ENCODE measurements at places on chromosomes 6 and 20. TPM values are rescaled to one million over a fixed set of nuclear protein-coding genes. Genes with fewer than 3 reads are reported as not detected.
A peak's percentile ranks its signal among the peaks of the same experiment; 100 is the strongest.

- DNase-seq: no peak
- H3K36me3 ChIP-seq: no peaks in the 10 kb centered on the region
- H3K27me3 ChIP-seq: no peaks in the 10 kb centered on the region
- no peak overlapping the region for H3K27ac ChIP-seq
- no peaks in the 10 kb centered on the region for H3K4me1 ChIP-seq
- no peak overlapping the region for H3K4me3 ChIP-seq
Measured at GRCh38 chr6:54586251-54586650, 260.3 kb upstream of the FAM83B start.

- H3K36me3 ChIP-seq: no peaks in the 10 kb centered on the region
- H3K4me3 ChIP-seq: peak overlapping the region; percentile 24
- no peak overlapping the region for H3K27ac ChIP-seq
- DNase-seq: no peak
- H3K4me1 ChIP-seq: peaks cover 26% of the 10 kb centered on the region
Measured at GRCh38 chr6:151324488-151324825, 66.9 kb downstream of the ZBTB2 start.

DNA sequence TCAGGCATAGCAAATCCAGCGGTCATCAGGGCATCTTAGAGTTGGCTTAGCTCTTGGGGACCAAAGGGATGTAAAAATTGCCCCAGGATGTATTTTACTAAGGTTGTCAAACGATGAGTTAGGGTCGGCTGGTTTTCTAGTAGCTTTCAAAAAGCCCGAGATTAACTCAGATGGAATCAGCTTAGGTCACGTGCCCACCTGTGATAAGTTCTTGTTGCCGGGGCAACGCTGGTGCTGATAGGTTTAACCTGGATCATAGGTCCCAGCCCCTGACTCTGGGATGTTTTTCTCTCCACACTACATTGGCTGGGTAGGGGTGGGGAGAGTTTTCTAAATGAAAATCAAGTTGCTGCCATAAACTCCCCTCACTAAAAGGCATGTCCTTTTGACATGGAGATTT, 257.3 kb upstream of the SULF2 start:
- H3K36me3 ChIP-seq: no peaks in the 10 kb centered on the region
- H3K27me3 ChIP-seq: peaks cover 3% of the 10 kb centered on the region
- DNase-seq: no peak
- no peak overlapping the region for H3K4me3 ChIP-seq
- no peak overlapping the region for H3K27ac ChIP-seq

SSTR4 gene
- total RNA-seq: not detected

DNA sequence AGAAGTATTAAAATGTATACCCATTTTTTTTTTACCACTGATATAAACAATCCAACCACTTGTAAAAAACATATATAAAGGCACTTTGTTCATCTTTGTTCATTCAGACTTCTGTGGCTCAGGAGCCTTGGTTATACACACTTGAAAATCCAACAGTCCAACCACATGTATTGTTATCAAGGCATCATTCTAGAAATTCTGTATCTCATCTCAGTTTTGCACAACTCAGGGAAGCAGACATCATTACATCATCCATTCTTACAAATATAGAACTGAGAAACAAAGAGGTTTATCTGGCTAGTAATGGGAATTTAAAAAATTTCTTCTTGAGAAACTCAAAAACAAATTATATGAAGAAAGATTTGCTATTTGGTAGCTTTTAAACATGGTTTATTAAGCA, 88.1 kb downstream of the HMGCLL1 start:
- H3K4me3 ChIP-seq: no peak overlapping the region
- no peak overlapping the region for H3K27ac ChIP-seq
- no peaks in the 10 kb centered on the region for H3K4me1 ChIP-seq
- no peaks in the 10 kb centered on the region for H3K36me3 ChIP-seq
- no peak for DNase-seq

GRCh38 chr20:19992996-19993908, 23.9 kb upstream of the NAA20 start:
- no peaks in the 10 kb centered on the region for H3K36me3 ChIP-seq
- no peak for DNase-seq
- H3K27ac ChIP-seq: no peak overlapping the region
- H3K27me3 ChIP-seq: peaks cover 3% of the 10 kb centered on the region
- no peaks in the 10 kb centered on the region for H3K4me1 ChIP-seq

IYD gene
- not detected for total RNA-seq

GRCh38 chr6:156778454-156779205, 1.5 kb downstream of the ARID1B start:
- peak; percentile 66 for DNase-seq
- peak overlapping the region; percentile 83 for H3K4me3 ChIP-seq
- H3K27ac ChIP-seq: peak overlapping the region; percentile 92
- H3K36me3 ChIP-seq: peaks cover 3% of the 10 kb centered on the region
- no peaks in the 10 kb centered on the region for H3K27me3 ChIP-seq

- peaks cover 38% of the 10 kb centered on the region for H3K36me3 ChIP-seq
- H3K27me3 ChIP-seq: no peaks in the 10 kb centered on the region
- H3K4me1 ChIP-seq: peaks cover 10% of the 10 kb centered on the region
- DNase-seq: no peak
Measured at GRCh38 chr20:20521736-20522135, 153.8 kb downstream of the INSM1 start.

XKR7 gene
- not detected for total RNA-seq

- no peaks in the 10 kb centered on the region for H3K27me3 ChIP-seq
- DNase-seq: no peak
- no peaks in the 10 kb centered on the region for H3K4me1 ChIP-seq
- H3K4me3 ChIP-seq: no peak overlapping the region
Measured at GRCh38 chr6:21228411-21228810, 365.1 kb upstream of the SOX4 start.

F13A1 gene
- total RNA-seq: not detected

NMBR gene
- not detected for total RNA-seq

DNA sequence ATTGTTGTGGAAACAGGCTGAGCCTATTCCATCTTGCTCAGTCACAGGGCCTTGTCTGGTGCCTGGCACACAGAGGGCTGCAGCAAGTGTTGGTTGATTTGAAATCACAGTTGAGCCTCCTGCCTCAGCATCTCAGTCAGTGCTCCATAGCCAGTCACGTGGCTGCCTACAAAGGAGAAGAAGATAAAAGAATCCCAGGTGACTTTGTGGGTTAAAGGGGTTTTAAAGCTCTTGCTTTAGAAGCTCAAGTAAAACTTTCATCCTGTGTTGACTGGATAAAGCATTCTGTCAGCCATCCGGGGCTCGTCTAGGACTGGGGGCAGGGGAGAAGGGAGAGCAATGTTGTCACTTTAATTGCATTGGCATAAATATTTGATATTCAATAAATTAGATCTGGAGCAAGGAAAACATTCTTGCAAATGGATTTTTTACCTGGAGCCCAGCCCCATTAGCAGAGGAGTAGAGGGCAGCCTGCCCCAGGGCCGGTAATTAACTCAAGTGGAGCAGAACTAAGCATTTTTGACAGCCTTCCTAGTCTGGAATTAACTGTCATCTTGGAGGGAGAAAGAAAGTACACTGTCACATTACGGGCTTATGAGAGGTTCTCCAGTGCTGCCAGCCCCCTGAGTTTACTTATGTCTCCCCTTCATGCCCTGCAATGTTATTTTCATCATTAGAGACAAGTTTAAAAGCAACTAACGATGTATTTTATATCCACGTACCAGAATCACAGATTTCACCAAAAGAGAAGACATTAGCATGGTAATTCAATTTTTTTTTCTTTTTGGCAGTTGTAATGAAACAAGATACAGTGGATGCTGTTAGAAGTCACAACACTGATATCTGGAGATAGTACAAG, 71.7 kb upstream of the GTSF1L start:
- peaks cover 9% of the 10 kb centered on the region for H3K4me1 ChIP-seq
- no peaks in the 10 kb centered on the region for H3K36me3 ChIP-seq
- DNase-seq: no peak
- no peak overlapping the region for H3K27ac ChIP-seq

DNA sequence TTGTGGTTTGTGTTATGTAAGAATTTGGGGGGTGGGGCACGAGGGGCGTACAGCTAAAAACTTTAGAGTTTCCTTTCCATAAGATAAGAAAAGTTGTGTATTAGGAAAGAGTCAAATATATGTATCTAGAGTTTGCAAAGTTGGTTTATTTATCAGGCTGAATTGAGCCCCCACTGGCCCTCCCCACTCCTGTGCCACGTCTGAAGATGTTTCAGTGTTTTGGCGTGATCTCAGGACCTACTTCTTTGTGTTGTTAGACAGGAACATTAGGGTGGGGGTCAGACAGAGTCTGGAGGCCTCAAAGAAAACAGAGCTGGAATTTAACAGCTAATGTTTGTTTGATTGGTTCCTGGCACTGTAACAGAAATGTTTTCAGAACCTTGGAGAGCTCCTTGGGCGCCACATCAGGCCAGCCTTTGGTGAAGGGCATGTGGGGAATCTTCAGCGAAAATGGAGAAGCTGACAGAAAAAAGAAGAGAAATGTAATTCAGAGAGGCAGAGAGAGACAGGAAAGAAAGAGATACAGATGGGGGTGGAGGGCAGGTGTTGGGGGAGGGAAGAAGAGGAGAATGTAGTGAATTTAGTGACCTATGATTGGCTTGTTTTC, 674 bp downstream of the NRSN1 start:
- no peak overlapping the region for H3K27ac ChIP-seq
- peak; percentile 29 for DNase-seq
- H3K27me3 ChIP-seq: peaks cover 13% of the 10 kb centered on the region
- no peak overlapping the region for H3K4me3 ChIP-seq
- no peaks in the 10 kb centered on the region for H3K36me3 ChIP-seq

- no peaks in the 10 kb centered on the region for H3K27me3 ChIP-seq
- no peak overlapping the region for H3K27ac ChIP-seq
- peaks cover 48% of the 10 kb centered on the region for H3K36me3 ChIP-seq
- peaks cover 8% of the 10 kb centered on the region for H3K4me1 ChIP-seq
Measured at GRCh38 chr20:1154691-1155090, 30.1 kb downstream of the TMEM74B start.

DNA sequence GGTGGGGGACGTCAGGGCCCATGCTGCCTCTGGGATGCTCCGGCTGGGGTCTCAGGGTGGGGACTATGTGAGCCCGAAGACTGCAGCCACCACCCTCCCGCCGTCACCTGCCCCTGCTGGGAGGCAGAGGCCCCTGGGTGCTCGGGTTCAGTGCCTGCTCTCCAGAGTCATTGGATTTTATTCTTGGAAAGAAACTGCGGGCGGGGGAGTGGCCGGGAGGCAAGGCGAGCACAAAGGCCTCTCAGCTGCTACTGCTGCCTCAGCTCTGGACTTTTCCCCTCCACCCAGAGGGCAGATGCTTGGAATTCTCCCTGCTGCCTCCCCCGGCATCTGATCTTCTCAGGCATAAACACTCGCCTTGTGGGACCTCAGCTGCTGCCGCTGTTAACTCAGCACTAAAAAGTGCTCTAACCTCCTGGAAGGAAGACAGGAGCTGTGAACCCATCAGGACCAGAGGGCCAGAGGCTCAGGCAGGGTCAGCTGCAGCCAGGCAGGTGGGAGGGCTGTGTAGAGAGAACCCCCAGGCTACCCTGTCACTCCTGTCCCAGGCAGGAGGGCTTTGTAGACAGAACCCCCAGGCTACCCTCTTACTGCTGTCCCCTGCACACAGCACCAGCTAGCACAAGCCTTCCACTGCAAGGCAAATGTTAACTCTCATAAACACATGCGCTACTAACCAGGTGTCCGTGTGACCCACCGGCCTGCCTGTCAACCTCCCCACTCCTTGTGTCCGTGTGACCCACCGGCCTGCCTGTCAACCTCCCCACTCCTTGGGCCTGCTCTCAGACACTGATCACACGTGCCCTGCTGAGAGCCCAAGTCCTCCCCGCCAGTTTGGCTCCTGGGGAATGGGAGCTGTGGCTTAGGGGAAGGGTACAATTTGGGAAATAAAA, 9.4 kb upstream of the FRMD1 start:
- no peaks in the 10 kb centered on the region for H3K36me3 ChIP-seq
- H3K27me3 ChIP-seq: no peaks in the 10 kb centered on the region
- no peaks in the 10 kb centered on the region for H3K4me1 ChIP-seq
- H3K4me3 ChIP-seq: no peak overlapping the region

DNA sequence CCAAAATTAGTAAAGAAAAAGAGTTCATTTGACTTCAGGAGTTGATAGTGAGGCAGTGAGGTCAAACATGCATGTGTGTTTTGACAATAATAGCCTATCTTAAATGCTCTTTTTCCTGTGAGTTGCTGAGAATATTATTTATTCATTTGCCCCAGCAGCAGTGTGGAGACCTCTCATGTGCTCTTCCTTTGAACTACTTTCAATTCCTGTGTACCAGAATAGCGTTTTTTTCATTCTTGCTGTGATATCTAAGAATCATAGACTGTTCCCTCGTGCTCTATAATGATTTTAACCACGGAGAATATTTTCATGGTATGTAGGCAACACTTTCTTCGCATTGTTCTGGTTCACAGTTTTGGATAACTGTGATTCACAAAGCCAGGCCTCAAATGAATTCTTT, 5.2 kb downstream of the CDYL start:
- H3K36me3 ChIP-seq: peaks cover 15% of the 10 kb centered on the region
- DNase-seq: no peak
- H3K27me3 ChIP-seq: no peaks in the 10 kb centered on the region
- peaks cover 70% of the 10 kb centered on the region for H3K4me1 ChIP-seq
- no peak overlapping the region for H3K4me3 ChIP-seq

CLVS2 gene
- total RNA-seq: not detected

- peaks cover 10% of the 10 kb centered on the region for H3K4me1 ChIP-seq
- H3K4me3 ChIP-seq: no peak overlapping the region
- no peak overlapping the region for H3K27ac ChIP-seq
- no peaks in the 10 kb centered on the region for H3K27me3 ChIP-seq
- H3K36me3 ChIP-seq: peaks cover 8% of the 10 kb centered on the region
- DNase-seq: no peak
Measured at GRCh38 chr6:135439549-135439948, 58.0 kb downstream of the AHI1 start.

GRCh38 chr6:339480-339879, 47.2 kb downstream of the DUSP22 start:
- H3K4me3 ChIP-seq: no peak overlapping the region
- no peak for DNase-seq
- peaks cover 35% of the 10 kb centered on the region for H3K4me1 ChIP-seq
- H3K36me3 ChIP-seq: no peaks in the 10 kb centered on the region
- H3K27ac ChIP-seq: no peak overlapping the region
- H3K27me3 ChIP-seq: no peaks in the 10 kb centered on the region

- no peaks in the 10 kb centered on the region for H3K27me3 ChIP-seq
- H3K36me3 ChIP-seq: no peaks in the 10 kb centered on the region
- no peak overlapping the region for H3K27ac ChIP-seq
- no peak overlapping the region for H3K4me3 ChIP-seq
- no peaks in the 10 kb centered on the region for H3K4me1 ChIP-seq
Measured at GRCh38 chr6:91613481-91613880, 1026.6 kb upstream of the MAP3K7 start.

Measured in activated CD4-positive, alpha-beta memory T cell treated with anti-CD3 and anti-CD28 coated beads for 36 hours (primary cell).